DMS153 (cell line): ENCODE measurements at places on chromosomes 1 and 21.

GRCh38 chr1:11878081-11878890 is 19.5 kb upstream of the NPPB start:
- no peak for DNase-seq

- peak; percentile 15 for DNase-seq
Observed at GRCh38 chr1:103514920-103515503, 10.5 kb upstream of the RNPC3 start.

- DNase-seq, result no peak
Observed at GRCh38 chr21:45470773-45471524, 66.0 kb downstream of the COL18A1 start.

- no peak for DNase-seq
Observed at GRCh38 chr1:40840526-40841323, 21.4 kb downstream of the CITED4 start.

DNA sequence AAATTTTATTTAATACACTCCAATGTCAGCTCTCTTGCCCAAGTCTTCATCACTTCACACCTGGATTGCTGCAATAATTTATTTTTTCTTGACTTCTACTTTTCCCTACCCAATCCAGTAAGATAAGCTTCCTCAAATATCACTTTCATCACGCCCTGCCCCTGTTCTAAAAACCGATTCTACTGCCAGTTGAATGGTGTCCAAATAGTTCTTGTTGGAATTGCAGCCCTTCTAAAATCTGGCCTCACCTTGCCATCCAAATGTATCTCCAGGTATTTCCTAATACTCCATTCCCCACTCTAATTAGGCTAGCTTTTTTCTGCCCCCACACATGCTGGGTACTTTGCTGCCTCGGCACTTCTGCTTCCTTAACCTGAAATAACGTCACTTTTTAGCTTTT is 152.5 kb downstream of the HMCN1 start:
- DNase-seq, result no peak

DNA sequence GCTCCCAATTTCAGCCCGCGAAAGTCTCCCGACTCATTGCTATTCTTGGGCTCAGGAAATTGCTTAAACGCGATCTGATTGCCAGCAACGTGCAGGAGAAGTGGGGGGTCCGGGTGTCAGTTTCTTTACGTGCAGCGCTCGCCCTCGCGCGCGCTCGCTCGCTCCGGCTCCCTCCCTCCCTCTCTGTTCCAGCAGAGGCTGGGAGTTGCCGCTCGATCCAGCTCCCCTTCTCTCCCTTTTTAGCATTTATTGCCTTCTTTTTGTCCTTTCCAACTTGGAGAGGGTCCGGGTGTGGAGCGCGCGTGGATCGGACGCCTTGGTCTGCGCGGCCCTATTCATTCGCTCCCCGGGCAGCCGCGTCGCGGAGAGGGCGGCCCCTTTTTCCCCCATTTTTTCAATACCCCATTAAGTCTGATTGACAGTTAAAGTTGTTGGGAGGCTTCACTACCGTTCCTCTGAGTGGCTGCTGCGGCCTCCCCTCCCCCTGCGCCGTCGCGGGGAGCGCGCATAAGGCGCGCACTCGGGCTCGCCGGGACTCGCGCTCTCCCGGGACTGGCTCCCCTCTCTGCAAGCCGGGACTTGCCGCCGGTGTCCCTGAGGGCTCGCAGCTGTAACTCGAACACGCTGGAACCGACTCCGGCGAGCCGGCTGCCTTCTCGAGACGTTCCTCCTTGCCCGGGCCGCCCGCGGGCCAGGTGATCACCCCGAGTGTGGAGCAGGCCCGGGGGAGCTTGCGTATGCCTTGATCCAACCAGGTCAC is at the start of gene DHRS3:
TSS of gene DHRS3 (minus strand) at position 310 of the 760 bp plus-strand sequence. CDS start 862 bp downstream, outside the sequence.
- peak; percentile 52 for DNase-seq

- DNase-seq, result peak; percentile 66
Observed at GRCh38 chr1:215567491-215568298, 591 bp downstream of the KCTD3 start.

DNA sequence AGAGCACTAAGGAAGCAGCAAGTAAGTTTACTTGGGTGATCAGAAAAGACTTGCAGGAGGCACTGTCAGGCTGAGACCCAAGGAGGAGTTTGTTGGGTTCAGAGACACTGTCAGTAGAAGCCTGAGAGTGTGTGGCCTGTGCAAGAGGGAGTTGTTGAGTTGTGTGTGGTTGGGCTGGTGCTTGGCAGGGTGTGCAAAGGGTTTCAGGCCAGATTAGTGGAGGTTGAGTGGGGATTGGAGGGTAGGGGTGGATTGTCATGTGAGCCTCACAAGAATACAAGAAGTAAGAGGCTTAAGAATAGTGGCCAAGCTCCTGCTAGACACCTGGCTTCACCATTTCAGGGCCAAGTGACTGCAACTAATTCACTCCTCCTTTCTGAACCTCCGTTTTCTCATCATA is 8.9 kb upstream of the KIF21B start:
- DNase-seq, result no peak

- no peak for DNase-seq
Observed at GRCh38 chr1:174726167-174726879, 273.4 kb upstream of the CACYBP start.

DNA sequence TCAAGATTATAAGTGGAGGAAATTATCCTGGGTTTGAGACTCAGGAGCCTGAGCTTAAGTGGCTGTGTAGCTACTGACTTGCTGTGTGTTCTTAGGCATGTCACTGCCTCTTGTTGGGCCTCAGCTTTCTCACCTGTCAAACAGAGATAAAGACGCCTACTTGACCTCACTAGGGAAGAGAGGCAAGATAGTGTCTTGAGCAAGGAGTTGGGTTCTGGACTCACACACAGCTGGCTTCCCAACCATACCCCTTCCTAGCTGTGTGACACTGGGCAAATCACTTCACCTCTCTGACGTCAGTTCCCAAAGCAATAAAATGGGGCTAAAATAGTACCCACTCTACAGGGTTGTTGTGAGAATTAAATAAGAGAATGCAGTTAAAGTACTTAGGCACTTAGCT is 11.6 kb upstream of the EPB41 start:
- DNase-seq, result no peak

- DNase-seq, result no peak
Observed at GRCh38 chr21:35197191-35197590, 148.1 kb upstream of the RUNX1 start.

GRCh38 chr1:26696119-26696653 is 371 bp downstream of the ARID1A start:
- no peak for DNase-seq

DNA sequence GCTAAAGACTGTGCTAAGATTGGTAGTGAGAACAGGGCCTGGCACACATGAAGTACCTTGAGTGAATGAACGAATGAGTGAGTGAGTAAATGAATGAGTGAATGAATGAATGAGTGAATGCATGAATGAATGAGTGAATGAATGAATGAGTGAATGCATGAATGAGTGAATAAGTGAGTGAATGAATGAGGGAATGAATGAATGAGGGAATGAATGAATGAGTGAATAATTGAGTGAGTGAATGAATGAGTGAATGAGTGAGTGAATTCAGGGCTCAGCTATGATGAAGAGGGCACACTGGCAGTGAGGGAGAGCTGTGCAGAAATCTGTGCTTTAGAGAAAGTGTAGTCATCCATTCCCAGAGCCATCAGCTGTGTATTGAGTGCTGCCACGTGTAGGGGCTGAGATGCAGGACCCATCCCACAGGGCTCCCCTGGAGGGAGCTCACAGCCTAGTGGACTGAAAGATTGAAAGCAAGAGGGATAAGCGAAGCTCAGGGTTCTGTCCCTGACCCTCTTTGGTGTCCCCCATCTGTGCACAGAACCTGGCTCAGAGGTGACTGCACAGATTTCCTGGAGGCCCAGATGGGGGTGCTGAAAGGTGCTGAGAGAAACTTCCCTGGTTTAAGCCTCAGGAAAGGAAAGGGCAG is 217.9 kb upstream of the VAMP3 start:
- DNase-seq, result no peak

- no peak for DNase-seq
Observed at GRCh38 chr1:34338871-34339270, 162.2 kb downstream of the C1orf94 start.

DNA sequence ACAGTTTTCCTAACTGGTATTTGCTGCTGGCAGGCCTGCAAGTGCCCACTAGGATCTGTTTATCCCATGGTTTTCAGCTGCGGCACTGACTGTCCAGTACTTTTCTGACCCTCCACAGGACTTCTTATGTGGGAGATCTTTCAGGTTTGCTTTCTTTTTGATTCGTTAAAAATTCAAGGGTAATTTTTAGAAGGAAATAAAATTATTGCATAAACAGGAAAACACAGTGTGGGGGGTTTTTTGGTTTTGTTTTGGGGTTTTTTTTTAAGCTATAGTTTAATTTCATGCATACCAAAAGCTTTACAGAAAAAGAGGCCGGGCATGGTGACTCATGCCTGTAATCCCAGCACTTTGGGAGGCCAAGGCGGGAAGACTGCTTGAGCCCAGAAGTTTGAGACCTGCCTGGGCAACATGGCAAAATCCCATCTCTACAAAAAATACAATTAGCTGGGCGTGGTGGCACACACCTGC is 3.6 kb downstream of the NIBAN1 start:
- DNase-seq, result no peak

- DNase-seq, result no peak
Observed at GRCh38 chr1:116587501-116588227, 16.8 kb upstream of the CD58 start.

DNA sequence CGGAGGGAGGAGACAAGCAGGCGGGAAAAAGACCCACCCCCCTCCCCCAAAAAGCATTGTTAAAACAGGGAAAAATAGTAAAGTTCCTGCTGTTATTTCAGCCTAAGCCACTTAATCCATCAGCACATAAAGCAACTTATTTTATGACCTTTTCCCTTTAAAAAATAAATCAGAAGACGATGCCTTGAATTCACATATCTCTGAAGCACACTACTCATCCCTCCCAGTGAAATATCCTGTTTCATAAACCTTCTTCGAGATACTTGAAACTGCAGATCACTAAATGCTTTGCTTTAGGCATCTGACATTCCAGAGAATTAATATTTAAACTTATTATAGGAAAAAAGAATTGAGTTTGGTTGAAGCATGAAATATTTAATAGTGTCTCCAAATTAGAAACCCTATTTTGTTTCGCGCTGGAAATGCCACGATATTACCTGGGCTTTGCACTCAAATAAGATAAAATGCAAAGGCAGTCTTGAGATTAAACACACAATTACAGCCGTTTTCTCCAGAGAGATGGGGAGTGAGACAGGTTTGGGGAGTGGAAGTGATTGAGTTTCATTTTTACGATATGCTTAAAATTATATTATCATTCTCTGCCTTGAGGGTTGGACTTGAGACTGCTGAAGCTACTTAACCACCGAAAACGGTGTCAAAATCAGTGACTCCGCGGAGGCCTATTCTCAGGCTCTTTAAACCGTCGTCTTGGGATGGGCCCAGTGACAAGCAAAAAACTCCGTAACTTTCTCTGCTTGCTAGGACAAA is 9.3 kb downstream of the GLIS1 start:
- no peak for DNase-seq

- peak; percentile 27 for DNase-seq
Observed at GRCh38 chr1:39575191-39576015, 1.2 kb downstream of the PABPC4 start.

- DNase-seq, result no peak
Observed at GRCh38 chr1:162456323-162456722, 41.3 kb upstream of the UHMK1 start.

- DNase-seq, result no peak
Observed at GRCh38 chr1:208203848-208204609, 40.2 kb downstream of the PLXNA2 start.

- no peak for DNase-seq
Observed at GRCh38 chr1:28428012-28428411, 58.5 kb downstream of the PHACTR4 start.

GRCh38 chr1:156525856-156526489 is 25.4 kb upstream of the MEF2D start:
- no peak for DNase-seq

DNA sequence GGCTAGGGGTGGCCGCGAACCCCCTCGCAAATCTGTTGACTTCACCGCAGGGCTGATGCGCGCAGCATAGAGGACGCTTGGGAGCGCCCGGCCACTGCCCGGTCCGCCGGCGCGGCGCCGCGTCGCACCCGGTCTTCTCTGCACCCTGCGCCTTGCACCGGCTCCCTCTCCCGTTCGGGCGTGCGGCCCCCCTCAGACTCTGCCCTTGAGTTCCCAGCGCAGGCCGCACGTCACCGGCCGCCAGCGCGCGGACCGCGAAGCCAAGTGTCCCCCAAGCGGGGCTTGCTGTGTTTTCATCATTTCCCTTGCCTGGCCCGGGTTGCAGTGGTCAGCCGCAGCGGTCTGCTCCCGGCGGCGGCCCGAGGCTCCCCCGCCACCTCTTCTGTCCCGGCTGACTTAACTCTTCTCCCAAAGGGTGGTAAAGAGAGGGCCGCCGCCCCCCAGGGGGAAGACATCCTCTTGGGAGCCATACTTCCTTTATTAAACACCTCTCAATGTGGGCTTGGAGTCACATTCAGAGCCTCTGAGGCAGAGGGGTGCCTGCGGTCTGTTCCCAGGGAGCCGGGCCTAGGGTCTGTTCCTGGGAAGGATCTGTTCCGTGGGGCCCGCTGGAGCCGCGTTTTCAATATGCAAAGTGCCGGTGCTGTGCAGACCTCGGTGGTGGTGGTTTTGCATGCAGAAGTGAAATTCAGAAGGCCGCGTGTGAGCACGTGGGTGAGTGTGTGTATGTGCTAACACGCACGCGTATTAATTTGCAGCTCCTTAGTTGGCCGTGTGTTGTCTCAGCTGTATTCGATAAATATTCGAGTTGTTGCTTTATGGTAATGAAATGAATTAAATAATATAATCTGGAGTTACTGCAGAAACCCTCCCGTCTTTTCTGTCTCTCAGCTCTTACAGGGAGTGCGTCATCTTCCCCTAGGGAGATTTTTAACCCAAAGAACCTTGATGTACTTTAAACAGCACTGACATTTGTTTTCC is 17.6 kb downstream of the PBX1 start:
- no peak for DNase-seq

DNA sequence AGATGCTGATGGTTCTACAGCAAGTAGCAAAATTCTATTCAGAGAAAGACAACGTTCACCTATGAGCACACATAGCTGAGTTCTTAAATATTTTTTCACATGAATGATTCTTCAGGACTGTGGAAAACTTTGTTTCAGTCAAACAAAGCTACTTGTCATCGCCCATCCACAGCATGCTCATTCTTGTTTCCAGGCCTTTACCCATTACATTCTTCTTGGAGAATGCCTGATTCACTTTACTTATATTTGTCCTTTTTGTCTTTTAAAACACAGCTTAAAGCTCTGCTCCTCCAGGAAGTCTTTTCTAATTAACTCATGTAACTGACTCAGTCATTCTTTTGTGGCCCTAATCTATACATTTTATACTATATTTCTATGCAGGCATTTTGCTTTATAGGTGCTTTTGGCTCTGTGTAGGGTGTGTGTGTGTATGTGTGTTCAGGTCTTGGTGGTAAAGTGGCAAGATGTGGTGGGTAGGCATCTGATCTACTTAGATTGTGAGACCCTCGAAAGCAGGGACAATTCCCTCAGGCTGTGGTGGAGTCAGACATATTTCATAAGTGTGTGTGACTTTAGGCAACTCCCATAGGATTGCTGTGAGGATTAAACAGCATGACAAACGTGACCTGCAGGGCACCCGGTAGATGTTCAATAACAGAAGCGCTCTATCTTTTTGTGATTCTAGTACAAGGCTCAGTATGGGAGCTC is 11.8 kb upstream of the MARK1 start:
- DNase-seq, result no peak

GRCh38 chr1:228839656-228840055 is 104.4 kb downstream of the RHOU start:
- no peak for DNase-seq
